ENCODE measurements at places on chromosomes 1 and 21.

DNA sequence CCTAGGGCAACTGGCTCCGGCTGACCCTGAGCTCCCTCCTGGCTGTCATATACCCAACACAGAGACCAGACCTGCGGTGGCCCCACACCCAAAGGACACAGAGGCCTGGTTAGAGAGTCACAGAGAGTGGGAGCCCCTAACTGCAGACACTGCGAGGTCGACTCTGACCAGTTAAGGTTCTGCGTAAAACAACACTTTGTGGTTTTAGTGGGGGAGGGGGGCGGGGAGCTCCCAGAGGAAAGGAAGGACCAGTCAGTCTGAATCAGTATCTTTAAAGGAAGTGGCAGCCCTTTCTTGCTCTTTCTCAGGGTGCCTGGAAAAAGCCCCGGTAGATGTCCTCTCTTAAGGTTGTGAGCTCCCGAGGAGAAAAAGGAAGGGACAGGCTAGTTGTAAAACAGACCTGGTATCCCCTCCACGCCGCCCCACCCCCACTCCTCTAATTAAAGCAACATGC is 2.4 kb downstream of the SSBP3 start:
- DNase-seq: no peak

- DNase-seq: no peak
These were observed 70.1 kb upstream of the EFHD2 start for GRCh38 chr1:15339570-15339969.

GRCh38 chr1:78840453-78841271 is 165.9 kb downstream of the ADGRL4 start:
- DNase-seq: no peak

- DNase-seq: no peak
These were observed 922.8 kb upstream of the ADGRL4 start for GRCh38 chr1:79929356-79929755.

GRCh38 chr1:238664139-238664538 is 722.2 kb upstream of the CHRM3 start:
- DNase-seq: no peak

DNA sequence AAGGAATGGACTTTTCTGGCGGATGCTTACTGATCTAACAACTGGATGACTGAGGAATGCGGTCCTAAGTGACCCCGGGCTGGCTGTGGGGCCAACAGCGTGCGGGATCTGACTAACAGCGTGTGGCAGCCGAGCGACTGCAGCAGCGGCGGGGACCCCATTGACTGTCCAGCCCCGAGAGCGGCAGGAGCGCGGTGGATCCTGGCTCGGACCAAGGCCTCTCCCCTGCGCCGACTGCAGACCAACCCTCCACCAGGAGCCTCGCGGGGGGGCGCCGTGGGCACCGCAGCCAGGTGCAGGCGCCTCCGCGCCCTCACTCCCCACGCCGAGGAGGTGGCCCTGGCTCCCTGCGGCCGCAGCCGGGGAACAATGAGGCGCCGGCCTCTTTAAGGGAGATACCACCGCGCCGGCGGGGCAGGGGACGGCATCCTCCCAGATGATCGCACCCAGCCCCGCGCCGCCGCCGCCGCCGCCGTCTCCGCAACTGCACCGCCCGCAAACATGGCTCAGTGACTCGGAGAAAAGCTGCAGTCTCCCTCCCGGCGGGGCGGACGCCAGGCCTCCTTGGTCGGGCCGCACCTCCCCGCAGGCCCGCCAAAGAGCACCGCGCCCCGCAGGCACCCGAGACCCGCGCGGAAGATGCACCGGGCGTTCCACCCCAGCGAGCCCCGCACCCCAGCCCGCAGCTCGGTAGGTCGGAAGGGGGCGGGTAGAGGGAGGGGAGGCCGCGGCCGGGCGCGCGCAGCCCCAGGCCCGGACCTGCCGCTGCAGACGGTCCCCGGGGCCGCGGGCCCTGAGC is 694 bp upstream of the PDIK1L start:
- DNase-seq: peak; percentile 67

DNA sequence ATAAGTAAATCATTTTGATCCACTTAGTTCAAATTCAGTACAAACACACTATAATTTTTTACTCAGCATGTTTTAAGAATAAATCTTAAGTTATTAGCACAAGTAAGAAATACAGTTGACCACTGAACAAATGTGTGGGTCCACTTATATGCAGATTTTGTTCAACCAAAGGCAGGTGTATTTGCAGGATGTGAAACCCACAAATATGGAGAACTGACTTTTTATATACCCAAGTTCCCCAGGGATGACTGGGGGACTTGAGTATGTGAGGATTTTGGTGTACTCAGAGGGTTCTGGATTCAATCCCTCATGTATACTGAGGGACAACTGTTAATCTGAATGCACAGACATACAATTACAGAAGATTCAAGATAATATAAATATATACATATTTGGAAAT is 25.7 kb upstream of the ERICH3 start:
- DNase-seq: no peak
